SW 1271 (cell line): ENCODE measurements at places on chromosomes 3 and 15.

DNA sequence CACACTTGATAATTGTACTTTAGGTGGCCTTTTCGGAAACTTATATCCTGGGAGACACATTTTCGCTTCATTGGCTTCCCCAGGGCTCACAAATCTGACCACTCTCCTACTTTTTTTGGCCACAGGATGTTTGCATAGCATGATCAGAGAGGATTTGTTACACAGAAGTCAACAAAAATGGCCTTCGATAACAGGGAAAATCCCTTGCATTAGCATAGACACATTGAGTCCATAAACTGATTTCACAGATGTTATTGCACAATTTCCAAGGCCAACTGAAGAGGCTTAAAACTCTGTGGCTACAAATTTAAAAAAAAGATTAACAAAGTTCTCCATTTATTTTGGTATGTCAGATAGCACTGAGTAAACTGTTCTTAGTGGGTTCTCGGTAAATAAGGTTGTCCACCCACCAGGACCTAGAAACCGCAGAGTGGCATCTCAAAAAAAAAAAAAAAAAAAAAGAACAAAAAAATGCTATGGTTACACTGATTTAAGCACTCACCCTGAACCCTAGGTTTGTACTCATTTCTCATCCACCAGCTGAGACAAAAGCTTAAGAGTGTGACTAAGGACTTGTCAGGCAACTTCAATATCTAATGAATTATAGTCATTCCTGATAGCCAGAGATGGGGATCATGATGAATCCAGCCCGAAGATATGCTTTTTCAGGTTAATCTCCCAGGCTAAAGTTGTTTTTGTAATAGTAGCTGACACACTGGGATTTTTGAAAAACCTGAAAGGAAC is 188.9 kb upstream of the SYNPR start:
- no peak for DNase-seq

DNA sequence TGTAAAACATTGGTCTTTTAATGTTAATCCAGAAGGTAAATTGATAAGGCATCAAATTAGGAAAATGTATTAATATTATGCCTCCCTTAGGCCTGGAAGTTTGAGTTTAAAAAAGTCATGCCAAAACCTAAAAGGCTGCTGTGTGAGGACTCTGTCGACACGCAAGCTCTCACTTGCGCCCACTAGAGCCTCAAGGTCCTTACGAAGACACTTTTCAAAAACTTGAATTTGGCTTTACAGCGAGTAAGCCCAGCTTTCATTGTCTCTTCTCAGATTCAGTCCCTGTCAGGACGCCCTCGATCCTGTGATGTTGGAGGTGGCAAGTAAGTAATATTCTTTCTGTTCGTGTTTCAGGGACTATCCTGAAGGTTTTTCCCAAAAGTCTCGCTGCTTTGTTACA is 89.7 kb downstream of the CRTC3 start:
- no peak for DNase-seq

DNA sequence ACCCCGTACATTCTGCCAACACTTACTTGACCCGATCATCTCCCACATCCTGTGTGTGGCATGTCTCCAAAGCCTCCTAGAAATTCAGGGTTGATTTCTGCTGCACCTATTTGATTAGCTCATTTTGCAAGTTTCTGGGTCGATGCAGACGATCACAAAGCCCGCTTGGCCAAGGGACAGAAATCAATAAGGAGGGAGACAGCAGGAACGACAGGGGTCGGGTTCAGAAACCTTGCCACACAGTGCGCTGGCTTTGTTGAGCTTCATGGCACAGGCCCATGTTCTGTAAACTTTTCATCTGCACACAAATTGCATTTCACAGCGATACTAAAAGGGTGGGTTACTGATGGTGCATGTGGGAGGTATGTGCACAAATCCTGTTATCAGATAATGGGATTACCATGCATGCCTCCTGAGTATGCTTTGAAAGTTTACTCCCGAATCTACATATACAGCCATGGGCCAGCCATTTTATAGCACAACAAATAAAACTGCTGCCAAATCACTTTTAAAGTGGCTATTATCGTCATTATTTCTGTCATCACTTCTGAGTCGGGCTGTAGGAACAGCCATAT is 95.9 kb upstream of the ATP11B start:
- DNase-seq: no peak

- no peak for DNase-seq
Observed at GRCh38 chr3:10757821-10758130, 58.3 kb upstream of the SLC6A11 start.

DNA sequence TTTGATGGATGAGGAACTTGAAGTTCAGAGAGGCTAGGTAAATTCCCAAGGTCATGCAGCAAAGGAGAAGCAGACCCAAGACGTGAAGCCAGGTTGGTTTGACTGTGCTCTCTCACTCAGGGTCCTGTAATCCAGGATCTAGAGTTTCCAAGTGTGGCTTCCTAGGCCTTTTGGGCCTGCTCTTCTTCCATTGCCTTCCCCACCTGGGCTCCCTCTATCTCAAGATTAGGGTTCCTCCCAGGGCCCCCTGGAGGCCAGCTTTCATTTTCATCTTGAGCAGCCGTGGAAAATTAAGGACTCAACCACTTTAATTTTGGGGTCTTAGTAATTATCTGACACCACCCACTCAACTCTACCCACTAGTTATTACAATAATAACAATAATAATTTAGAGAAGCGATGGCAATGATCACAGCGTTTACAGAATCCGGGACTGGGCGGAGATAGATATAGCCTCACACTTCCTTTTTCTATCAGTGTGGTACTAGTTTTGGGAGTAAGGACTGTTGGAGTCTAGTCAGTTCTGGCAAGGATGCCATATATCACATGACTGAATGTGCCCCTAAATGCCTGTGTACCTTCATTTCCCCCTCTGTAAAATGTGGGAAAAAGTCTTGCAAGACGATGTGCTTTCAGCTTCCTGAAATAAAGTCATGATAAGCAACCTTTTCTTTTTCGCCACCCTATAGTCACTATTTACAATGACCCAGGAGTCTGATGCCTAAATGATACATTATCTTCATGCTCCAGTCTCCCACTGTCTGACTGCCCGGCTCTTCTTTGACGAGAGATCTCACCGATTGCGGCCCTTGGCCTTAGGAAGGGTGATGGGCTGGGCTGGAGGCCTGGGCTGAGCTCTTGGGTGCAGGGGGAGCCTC is 30.2 kb upstream of the MAGEF1 start:
- no peak for DNase-seq

- no peak for DNase-seq
Observed at GRCh38 chr15:66096688-66097058, 156.9 kb downstream of the MEGF11 start.

GRCh38 chr15:65072027-65072426 is 4.2 kb upstream of the RASL12 start:
- no peak for DNase-seq

GRCh38 chr3:51931756-51932155 is 9.9 kb downstream of the RRP9 start:
- DNase-seq: no peak

DNA sequence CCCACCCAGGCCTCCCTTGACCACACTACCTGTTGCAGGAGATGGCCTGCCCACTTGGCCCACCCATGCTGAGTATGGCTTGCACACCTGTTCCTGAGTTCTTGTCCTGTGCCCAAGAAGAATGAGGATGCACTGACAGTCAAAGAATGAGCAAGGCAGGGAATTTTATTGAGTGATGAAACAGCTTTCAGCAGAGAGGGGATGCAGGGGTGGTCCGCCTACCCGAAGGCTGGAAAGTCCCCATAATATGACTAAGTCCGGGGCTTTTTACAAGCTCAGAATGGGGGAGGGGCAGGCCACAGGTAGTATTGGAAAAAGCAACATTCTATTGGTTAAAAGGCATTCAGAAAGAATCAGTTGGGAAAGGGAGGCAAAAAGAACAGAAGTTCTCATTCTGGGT is 29.9 kb upstream of the RNU6-1 start:
- no peak for DNase-seq

- no peak for DNase-seq
Observed at GRCh38 chr3:6516143-6516542, 344.8 kb upstream of the GRM7 start.

DNA sequence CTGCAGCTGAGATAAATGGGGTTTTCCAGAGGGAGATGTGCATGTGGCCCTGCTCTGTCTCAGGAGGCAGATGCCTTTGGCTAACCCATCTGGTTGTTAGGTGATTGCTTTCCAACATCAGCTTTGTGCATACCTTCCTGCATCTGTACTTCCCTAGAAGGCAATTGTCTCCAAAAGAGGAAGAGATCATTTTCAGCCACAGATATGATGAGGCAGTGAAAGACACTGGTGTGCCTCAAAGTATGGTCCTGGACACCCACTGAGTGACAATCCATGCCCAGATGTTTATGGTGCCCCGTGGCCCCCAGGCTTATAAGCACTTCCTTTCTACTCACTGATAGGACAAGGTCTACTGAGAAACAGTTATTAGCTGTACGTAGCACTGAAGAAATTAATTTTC is 117.5 kb upstream of the NR2F2 start:
- no peak for DNase-seq

GRCh38 chr15:90009301-90010022 is 8.3 kb downstream of the ZNF710 start:
- DNase-seq: no peak

DNA sequence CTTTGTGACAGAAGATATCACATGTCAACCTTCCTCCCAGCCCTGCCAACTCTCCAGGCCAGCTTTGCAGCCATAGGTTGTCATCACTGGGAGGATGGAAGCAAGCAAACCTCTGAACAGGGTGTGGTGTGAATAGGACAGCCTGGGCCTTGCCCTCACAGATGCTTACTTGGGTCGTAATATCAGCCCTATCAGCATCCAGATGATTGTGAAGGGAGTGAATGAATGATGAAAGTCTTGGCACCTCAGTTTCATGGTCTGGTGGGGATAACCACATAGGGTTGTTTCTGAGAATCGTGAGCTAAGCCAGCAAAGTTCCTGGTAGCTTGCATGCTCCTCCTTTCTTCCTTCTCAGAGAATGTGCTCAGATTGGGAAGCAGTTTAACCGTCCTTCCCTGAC is 55.1 kb upstream of the POLR2M start:
- DNase-seq: no peak

GRCh38 chr3:52452570-52453221 is 1.1 kb downstream of the TNNC1 start:
- no peak for DNase-seq

- DNase-seq: no peak
Observed at GRCh38 chr15:40232625-40233070, 6.2 kb upstream of the PAK6 start.

GRCh38 chr3:88828466-88828865 is 279.0 kb upstream of the EPHA3 start:
- no peak for DNase-seq

DNA sequence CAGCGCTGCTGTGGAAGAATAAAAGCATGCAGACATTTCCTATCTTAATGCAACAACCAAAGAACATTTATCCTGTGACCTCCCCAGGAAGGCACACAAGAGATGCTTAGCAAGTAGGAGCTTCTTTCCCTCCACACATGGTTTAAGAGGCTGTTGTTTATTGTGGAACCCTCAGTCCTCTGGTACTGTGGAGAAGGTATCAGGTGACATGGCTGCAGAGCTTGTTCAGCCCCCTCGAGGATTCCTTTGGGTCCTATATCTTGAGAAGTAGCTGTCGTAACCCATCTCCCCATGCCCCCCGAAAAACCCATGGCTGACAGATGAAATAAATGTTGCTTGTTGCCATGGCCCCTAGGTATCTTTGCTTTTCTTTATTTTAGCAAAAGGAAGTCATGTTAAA is 20.3 kb upstream of the ETV5 start:
- no peak for DNase-seq

GRCh38 chr3:165523801-165524200 is 313.4 kb downstream of the BCHE start:
- peak; percentile 26 for DNase-seq

DNA sequence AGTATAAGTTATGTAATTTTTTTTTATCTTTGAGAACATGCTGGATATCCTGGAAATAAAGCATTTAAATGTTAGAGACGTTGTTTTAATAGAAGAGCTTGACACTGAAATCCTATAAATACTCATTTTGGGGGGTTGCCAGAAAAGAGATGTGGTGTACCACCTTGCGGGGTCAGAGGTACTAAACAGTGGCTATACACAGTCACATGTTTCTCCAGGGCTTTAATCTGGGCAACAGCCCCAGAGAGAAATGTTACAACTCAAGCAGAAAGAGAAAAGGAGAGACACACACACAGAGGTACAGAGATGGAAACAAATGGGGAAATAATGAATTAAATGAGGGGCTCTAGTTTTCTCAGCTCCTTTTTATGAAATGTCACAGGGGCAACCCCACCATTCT is 113.8 kb downstream of the SENP2 start:
- DNase-seq: no peak

DNA sequence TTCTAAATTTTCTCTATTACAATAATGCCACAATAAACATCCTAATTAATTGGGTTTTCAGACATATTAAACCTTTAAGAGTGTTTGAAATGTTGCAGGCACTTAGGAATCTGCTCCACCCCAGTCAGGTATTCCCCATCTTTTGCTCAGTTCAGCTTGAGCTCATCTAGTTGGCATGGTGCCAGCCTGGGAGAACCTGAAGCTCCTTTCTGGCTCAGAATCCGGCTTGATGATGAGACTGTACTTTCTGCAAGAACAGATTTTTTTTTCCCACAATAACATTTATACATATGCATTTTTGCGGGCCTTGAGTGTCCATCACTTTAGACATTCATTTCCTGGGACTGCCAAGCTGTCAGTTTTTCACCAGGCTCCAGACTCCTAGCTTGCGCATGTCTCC is 7.7 kb upstream of the OXSR1 start:
- no peak for DNase-seq

- no peak for DNase-seq
Observed at GRCh38 chr3:137348936-137349335, 391.2 kb downstream of the IL20RB start.

GRCh38 chr3:37402351-37402750 is 228.0 kb upstream of the LRRFIP2 start:
- no peak for DNase-seq

- DNase-seq: no peak
Observed at GRCh38 chr15:25175033-25175788, 220.4 kb downstream of the SNRPN start.

DNA sequence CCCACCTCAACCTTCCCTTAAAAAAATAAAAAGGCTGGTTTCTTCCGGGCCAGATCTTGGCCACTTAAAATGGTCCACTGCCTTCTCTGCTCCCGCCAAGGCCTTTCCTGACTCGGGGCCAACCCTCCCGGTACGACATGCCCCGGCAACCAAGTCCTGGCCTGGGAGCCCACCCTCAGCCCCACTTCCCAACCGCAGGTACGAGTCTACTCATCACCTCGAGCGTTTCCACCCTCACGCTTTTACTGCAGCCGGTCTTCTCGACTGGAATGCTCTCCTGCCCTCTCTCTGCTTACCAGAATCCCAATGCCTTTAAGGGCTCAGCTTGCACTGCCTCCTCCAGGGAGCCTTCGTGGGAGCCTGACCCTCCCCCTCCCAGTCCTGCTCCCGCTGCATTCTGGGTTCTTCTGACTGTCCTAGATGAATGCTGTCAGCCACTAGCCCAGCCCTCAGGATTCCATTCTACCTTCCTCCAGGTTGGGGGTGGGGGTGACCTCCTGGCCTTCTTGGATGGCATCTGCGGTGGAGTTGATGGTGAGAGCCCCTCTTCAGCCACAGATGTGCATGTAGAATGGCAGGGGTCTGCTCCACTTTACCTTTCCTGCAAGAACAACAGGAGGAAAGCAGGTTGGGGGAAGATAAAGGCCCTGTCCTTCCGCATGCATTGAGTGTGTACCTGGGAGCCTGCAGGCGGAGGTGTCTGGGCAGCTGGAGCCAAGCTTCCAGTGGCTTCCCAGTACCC is 1.1 kb upstream of the CSRNP1 start:
- DNase-seq: peak; percentile 17
